ENCODE measurements at places on chromosomes 6 and 20.

- DNase-seq = peak; percentile 21
These were observed 10.7 kb upstream of the SLC17A4 start for GRCh38 chr6:25743868-25744267.

GRCh38 chr6:131093334-131093733, 30.3 kb upstream of the EPB41L2 start:
- no peak for DNase-seq

DNA sequence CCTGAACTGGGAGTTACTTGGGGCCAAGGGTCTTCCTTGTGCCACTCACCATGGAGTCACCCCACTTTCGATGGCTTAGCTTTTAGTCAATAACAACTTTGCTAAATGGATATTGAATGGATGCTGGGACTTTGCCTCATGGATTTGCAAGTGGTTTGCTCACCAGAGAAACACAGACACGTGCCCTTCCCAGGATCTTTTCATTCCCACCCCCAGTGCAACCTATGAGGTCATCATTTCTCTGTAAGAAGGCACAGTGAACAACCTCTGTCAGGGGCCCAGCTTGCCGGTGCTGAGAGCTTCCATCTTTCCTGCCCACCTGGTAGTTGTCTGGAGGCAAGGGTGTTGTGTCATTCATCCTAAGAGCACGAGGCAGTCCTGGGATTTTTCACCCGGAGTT, 256.8 kb upstream of the PMEPA1 start:
- DNase-seq = no peak

- DNase-seq = no peak
These were observed 648.4 kb upstream of the MARCKS start for GRCh38 chr6:113208726-113209125.

DNA sequence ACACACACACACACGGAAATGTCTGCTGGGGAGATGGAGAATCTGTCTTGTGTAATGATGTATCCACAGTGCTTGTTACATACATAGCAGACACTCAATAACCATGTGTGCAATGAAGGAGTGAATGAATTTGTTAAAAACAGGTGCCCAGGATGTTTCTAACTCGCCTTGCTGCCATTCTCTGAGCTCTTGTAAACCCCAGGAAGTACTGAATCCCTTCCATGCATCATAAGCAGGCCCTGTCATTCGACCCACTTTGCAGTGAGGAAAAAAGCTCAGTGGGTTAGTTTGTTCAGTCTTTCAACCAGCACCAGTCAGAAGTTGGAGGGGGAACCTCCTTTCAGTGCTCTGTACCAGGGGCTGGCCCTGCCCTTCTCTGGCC, 1.4 kb upstream of the KCNK5 start:
- no peak for DNase-seq

- DNase-seq = no peak
These were observed 3.4 kb upstream of the HLA-DQB1 start for GRCh38 chr6:32669893-32670292.

DNA sequence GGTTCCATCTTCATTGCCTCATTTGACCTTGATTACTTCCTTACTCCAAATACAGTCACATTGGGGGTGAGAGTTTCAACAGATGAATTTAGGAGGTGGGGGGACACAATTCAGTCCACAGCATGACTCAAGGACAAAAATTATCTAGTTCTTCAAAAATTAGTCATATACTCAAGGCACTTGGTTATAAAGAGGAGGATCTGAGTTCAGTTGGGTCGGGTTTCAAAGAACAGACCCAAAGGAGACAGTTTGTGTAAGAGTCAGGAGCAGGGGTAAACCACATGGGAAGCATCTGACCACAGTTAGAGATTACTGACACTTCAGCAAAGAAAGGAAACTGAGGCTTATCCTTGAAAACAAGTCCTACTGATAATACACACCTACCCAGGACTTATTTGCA, 138.0 kb downstream of the TBC1D7 start:
- DNase-seq = no peak

DNA sequence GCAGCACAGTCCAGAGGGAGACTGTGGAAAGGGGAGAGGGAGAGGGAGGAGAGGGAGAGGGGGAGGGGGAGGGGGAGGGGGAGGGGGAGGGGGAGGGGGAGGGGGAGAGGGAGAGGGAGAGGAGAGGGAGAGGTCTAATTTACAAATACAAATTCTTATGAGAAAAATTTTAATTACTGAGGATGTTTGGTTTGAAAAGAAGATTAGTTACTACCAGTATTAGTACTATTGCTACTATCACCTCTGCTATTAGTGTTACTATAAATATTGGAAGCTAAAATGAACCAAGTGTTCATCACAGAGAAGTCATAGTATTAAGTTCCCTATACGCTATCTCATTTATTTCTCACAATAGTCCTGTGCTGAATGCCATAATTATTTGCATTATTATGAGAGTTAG, 14.3 kb upstream of the TSBP1 start:
- DNase-seq = no peak

DNA sequence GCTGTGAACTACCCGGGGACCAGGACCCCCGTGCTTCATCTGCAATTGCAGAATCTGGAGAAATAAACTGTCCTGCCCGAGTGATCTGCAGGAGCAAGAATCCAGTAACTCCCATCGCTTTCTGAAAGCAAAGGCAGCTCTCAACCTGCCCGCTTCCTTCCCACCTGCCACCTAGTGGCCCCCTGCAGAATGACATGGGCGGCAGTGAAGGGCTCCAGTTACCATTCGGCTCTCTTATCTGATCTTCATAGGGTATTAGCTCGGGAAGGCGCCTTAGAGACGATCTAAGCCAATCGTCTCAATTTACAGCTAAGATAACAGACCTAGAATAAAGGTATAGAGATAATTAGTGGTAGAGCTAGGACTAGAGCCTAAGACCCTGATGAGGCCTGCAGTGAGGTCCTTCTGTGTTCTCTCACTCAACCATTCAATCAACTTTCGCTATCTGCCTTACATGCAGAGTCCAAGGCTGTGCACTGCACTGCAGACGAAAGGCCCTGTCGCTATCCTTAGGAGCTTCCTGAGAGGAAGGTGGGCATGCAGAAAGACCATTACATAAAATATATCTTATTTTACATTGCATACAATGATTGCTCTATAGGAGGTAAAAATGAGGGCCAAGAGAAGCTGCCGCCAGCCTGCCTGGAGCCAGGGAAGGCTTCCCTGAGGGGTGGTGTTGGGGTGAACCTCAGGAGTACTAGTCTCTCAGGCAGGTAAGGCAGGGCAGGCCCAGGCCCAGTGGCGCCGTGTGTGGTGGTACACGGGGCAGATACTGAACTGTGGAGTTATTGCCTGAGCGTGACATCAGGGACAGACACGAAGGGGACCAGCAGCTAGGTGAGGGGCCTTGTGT, 7.1 kb upstream of the PSMG4 start:
- peak; percentile 75 for DNase-seq

DNA sequence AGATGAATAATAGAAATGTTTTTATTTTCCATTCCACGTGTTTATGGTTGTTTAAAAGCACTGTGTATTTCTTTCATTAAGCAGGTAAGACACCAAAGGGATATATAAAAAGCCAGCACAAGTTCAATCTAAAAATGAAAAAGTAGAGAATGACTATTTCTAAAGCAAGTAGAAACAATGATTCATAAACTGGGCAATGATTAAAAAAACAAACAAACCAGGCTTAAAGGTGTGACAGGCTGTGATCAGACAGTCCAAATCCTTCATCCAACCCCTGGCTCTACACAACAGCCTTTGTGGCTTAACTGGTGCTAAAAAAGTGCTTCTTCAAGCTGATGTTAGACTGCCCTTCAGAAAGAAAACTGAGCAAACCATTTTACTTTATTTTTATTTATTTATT, 45.7 kb upstream of the TSHZ2 start:
- no peak for DNase-seq

DNA sequence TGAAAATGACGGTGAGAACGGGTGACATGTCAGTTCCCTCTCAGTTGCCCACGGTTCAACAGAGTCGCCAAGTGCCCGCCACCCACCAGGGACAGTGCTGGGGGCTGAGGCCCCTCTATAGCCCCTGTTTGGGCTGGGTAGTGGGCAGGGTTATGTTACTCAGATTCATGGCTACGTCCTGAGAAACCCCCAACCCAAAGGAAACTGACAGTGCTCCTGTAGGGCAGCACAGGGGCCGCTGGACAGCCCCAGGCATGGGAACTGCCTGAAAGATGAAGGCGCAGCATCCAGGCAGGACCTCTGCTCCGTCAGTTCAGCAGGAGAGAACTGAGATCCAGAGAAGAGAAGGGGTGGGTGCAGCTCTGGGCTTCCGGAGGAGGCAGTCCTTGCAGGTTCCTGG, 118.9 kb upstream of the PMEPA1 start:
- DNase-seq = no peak

GRCh38 chr6:5325173-5325572, 63.9 kb downstream of the FARS2 start:
- DNase-seq = no peak

- peak; percentile 7 for DNase-seq
These were observed 327.2 kb downstream of the DHX35 start for GRCh38 chr20:39289316-39289715.

DNA sequence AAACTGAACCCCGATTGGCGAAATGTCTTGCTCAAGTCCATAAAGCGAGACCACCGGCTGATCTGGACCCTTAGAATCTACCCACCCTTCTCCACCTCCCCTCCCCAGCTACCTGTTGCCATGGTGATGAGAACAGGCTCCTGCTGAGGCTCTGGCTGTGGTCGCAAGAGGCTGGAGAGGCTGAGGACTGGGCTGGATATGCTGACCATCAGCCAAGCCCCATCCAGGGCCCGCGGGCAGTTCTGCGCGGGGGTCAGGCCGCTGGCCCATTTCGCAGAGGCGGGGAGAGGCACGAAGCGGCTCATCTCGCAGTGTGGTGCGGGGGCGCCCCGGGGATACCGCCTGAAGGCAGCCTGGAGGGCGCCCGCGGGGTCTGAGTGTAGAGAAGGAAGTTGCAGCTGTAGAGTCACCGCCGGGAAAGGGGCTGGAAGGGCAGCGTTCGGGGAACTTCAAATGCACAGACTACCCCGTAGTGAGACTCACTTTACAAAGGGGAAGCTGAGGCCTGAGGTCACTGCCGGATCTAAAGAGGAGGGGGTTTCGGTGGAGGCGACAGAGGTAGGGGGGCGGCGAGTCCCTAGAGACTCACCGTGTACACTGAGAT, 671 bp downstream of the TAPBP start:
- no peak for DNase-seq

GRCh38 chr6:105215506-105215905, 35.7 kb upstream of the POPDC3 start:
- DNase-seq = no peak

- DNase-seq = no peak
These were observed 11.6 kb downstream of the RREB1 start for GRCh38 chr6:7119272-7119801.

DNA sequence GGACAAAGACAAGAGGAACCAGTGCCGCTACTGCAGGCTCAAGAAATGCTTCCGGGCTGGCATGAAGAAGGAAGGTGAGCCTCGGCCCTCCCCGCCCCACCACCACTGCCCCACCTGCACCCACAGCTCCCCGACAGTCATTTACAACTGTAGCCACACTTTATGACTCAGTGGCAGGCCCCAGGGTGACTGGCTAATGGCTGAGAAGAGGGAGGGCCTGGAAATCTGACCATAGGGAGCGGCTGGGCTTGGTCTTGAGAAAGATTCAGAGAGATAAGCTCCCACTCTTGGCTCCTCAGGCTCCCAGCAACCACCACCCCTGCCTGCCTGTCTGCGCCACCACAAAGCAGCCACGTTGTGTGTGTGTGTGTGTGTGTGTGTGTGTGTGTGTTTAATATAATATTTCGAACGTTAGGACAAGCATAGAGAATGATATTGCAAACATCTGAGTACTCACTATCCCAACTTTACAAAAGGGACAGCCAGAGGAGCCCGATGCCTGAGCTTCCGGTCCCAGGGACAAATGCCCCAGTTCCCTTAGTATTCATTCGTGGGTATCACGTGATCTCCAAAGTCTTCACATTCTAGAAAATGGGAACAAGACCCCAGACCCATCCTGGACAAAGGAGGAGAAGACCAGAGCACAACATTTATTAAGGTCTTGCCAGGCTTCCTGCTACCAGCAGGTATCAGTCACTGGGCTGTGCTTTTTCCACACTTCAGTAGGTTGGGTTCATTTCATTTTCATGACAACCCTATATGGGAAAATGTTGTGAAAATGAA, 52.1 kb downstream of the HNF4A start:
- DNase-seq = peak; percentile 66

- no peak for DNase-seq
These were observed 40.1 kb downstream of the ILRUN start for GRCh38 chr6:34656378-34657036.

- DNase-seq = no peak
These were observed 56.8 kb upstream of the ECI2 start for GRCh38 chr6:4192173-4192572.

DNA sequence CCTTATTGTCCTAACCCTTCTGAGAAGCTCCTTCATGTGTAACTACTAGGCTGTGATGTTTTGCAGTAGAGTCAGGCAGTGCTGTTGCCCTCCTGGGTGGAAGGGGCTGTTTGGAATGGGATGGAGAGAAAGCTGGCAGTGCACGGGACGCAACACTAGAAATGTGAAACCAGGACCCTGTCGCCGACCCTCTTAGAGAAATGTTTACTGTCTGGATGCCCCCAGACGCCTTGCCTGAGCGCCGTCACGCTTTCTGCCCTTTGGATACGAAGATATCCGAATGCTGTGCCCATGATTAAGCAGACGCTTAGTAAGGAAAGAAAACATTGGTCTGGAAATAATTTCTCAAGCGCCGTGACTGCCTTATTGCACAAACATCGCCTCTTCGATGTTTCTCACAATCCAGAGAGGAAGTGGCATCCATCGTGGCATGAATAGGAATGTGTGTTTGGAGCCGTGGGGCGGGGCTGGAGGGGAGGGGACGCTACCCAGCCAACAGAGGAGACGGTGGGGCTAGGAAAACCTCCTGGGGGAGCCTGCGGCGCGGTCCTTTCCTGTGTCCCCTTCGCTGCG, 661 bp upstream of the PPP1R14C start:
- no peak for DNase-seq

- DNase-seq = no peak
These were observed 85.8 kb downstream of the SLC35F1 start for GRCh38 chr6:117992856-117993255.

DNA sequence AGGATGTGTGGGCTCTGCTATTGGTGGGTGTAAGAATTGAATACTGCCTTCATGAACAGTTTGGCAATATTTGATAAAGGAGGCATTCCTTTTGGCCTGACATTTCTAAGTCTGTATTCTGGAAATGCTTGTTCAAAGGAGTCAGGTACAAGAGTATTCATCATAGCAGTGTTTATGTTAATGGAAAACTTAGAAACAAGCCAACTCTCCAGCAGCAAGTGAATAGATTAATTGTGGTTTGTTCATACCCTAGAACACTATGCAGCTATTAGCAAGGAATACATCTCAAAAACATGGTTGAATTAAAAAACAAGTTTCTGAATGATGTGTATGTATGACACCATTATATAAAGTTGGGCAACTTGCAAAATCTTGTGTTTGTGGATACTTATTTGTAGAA, 195.8 kb downstream of the ZFAND3 start:
- DNase-seq = no peak

- DNase-seq = no peak
These were observed 92.6 kb downstream of the ADGRB3 start for GRCh38 chr6:68727699-68728098.

GRCh38 chr6:85756982-85757381, 114.3 kb upstream of the SYNCRIP start:
- peak; percentile 3 for DNase-seq

- DNase-seq = no peak
These were observed 4.3 kb upstream of the LOC128125822 start for GRCh38 chr6:63567966-63568365.
